Endothelial cell of umbilical vein (primary cell): ENCODE measurements at places on chromosomes 4 and X.

DNA sequence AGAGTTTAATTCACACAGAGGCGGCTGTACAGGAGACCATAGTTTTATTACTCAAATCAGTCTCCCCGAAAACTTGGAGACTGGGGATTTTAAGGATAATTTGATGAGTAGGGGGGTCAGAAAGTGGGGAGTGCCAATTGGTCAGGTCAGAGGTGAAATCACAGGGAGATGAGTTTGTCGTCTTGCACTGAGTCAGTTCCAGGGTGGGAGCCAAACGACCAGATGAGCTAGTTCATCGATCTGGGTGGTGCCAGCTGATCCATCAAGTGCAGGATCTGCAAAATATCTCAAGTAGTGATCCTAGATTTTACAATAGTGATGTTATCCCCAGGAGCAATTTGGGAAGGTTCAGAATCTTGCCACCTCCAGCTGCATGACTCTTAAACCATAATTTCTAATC is 4.0 kb downstream of the ETFDH start:
- DNase-seq: no peak

- DNase-seq: peak; percentile 42
Measured at GRCh38 chr4:119337010-119337409, 15.1 kb upstream of the FABP2 start.

DNA sequence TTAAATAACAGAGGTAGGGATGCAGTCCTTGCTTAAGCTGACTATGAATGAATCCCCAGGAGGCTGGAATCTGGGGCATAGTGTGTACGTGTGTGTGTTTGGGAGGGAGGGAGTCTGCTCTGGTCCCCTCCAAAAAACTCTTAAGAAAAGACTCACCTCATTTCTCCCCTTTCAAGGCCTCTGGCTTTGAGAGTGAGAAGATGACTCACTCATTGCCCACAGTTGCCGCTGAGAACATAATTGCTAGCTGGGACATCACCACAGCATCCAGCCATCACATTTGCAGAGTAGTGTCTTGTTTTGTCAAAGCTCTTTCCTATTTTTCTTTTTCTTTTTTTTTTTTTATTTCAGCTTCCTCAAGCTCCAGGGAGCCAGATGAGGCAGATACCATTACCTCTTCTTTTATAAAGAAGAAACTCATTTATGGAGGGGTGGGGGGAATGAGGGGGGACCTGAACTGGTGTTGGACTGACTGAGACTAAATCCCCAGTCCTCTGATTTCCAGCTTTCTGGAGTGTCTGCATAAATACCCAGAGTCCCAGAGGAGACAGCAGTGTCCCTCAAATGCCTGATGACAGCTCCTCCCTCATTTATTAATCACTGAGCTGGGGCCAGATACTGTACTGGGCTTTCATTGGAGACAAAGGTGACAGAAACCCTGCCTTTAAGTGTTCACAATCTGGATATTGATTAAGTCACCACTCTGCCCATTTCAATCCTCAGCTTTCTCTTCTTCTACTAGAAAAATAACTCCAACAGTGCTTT is 61.9 kb upstream of the LAS1L start:
- DNase-seq: peak; percentile 54

- DNase-seq: no peak
Measured at GRCh38 chrX:100411802-100412715, 2.0 kb upstream of the PCDH19 start.

- DNase-seq: peak; percentile 48
Measured at GRCh38 chr4:184514121-184514988, 40.0 kb upstream of the IRF2 start.

- peak; percentile 7 for DNase-seq
Measured at GRCh38 chrX:108415146-108415545, 23.1 kb downstream of the COL4A6 start.

DNA sequence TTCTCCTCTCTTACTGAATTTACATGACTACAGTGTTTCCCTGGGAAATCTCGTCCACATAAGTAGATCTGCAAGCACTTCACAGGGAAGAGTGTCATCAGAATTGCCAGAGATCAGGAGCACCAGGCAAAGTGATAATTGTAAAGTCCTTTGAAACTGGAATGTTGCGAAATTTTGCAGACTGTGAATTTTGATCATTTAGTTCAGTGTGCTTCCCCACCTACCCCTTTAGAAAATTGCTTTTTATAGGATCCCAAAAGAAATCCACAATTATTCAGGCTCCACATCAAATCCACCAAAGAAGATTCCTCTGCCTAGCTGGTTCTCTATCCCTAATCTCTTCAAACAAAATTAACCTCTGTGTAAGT is 10.2 kb downstream of the PTCHD1 start:
- DNase-seq: no peak

GRCh38 chr4:26183017-26183416 is 137.8 kb upstream of the RBPJ start:
- DNase-seq: no peak

DNA sequence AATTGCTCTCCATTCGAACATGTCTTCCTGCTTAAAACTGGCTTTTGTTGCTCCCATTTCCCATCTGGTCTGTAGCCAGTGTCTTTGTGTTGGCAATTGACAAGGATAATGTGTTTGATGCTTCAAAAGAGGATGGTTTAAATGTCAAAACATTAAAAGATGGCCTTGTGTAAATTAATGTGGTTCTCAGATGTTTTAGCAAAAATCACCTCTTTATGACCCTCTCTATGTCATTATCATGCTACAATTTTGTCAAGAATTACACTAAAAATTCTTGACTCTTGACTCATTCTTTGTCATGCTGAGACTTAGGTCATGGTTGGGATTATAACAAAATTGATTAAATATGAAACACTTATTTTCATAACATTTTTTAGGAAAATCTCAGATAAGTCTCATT is 47.4 kb downstream of the TMEM131L start:
- peak; percentile 58 for DNase-seq

DNA sequence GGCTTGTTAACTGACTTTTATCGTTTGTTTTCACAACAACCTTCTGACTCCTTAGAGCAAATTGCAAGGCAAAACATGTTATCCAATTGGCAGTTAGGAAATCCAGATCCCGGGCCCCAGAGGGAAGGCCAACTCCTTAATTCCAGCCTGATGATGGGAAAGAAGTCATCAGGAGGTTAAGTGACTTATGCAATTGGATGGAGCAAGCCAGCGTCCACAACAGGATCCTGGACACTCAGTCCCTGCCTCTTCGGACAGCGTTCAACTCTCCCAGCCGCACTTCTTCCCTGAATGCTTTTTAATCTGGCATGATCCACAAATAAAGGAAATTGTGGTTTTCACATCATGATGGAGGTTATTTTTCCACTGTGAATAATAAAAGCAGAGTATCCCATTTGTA is 310.1 kb downstream of the RAB28 start:
- DNase-seq: no peak

DNA sequence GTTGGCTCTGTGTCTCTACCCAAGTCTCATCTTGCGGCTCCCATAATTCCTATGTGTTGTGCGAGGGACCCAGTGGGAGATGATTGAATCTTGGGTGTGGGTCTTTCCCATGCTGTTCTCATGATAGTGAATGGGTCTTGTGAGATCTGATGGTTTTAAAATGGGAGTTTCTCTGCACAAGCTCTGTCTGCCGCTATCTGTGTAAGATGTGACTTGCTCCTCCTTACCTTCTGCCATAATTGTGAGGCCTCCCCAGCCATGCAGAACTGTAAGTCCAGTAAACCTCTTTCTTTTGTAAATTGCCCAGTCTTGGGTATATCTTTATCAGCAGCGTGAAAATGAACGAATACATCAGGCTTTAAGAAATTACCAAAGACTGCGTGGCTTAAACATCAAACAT is 31.2 kb downstream of the STIM2 start:
- no peak for DNase-seq

- no peak for DNase-seq
Measured at GRCh38 chrX:2892816-2893215, 36.3 kb downstream of the ARSD start.

GRCh38 chr4:187236209-187236890 is 512.7 kb upstream of the FAT1 start:
- no peak for DNase-seq

DNA sequence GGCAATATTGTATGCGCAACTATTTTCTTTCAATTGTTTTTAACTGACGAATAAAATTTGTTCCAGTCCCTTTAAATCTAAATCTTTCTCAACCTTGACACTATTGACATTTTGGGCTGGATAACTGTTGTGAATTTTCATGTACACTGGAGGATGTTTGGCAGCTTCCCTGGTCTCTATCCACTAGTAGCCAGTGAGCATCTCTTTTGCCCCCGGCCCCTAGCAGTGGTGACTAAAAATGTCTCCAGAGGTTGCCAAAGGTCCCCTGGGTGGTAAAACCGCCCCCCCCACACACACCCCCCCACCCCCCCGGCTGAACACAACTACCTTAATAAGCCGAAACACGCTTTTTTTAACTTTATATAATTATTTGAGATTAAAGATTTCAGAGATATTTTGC is 514 bp downstream of the FANCB start:
- DNase-seq: no peak

GRCh38 chr4:180947425-180947824 is 1295.8 kb upstream of the TENM3 start:
- DNase-seq: no peak

DNA sequence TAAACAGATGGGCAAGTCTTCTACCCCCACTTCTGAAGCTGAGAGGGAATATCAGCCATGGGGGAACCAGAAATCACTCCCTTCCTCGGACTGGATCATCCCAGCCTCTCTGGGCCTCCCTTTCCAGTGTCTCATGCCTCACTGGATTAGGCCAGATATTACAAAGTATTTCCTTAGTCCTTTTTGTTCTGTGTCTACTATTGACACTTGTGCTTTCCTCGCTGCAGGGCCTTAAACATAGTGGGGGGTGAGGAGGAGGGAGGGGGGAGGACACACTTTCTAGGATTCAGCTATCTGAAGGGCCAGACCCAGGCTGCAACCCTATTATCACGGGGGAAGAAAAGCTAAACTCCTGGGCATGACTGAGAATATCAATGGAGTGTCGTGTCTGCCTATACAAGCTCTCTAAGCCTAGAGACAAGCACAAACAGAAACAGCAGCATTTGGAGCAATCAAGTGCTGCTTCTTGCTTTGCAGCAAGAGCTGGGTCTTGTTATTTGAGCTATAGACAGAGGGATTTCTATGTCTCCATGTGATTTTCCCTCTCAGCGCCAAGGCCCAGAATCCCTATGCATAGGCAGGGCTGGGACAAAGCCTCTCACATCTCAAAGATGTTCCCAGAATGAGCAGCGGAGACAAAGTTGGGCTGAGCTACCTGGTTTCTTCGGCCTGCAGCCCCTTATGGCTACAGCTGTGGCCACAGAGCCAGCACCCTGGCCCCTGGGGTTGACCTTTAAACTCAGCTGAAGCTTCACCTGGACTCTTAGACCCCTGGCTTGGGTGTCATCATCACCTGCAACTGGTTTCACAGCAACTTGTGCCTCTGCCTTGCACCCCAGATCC is 20.2 kb downstream of the PJA1 start:
- DNase-seq: no peak

GRCh38 chrX:96453139-96453538 is 231.5 kb upstream of the DIAPH2 start:
- no peak for DNase-seq

DNA sequence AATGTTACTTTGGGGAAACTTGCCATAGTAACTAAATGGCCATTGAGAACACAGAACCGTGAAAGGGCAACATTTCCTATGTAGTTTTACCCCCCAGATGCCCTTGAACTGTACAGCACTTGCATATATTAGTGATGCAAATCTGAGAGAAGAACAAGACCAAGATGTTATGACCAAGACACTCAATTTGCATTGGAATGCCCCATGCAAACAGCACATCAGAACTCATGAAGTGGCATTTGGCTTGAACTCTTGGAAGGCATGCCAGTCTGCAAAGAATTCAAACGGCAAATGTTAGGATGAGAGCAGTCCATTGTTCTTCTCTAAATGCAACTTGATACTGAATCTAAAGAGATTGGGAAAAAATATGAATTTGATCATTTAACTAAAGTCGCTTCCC is 139.4 kb upstream of the CXorf66 start:
- DNase-seq: no peak

DNA sequence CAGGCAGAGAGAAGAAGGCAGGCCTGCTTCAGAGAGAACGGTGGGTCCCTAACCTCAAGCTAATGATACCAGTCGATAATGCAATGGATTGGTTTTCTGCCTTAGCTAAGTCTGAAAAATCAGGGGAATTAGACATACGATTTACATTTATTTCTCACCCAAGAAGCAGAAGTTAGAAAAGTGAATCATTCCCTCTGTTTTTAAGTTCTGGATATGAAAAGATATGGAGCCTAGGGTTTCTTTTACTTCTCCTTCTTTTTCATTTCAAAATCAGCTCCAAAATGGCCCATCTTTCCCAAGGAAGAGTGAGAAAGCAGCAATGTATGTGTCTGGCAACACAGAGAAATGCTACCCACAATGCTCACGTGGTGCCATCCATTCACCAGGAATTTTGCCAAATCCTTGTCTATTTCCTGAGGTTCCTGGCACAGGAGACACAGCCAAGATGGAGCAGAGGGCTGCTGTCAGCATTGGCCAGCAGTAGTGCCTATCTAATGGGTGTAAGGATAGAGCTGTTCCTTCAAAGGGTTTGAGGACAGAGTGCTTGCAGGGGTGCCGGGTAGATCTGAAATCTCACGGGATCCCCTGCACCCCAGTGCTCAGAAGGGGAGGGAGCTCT is 231.5 kb downstream of the MAML3 start:
- peak; percentile 67 for DNase-seq

GRCh38 chrX:153832728-153833127 is 2.4 kb upstream of the PDZD4 start:
- DNase-seq: no peak

- DNase-seq: no peak
Measured at GRCh38 chr4:98993419-98994071, 2.0 kb upstream of the METAP1 start.

- no peak for DNase-seq
Measured at GRCh38 chr4:169275180-169275579, 4.4 kb upstream of the SH3RF1 start.

GRCh38 chrX:133992882-133993281 is 7.5 kb upstream of the GPC3 start:
- no peak for DNase-seq

DNA sequence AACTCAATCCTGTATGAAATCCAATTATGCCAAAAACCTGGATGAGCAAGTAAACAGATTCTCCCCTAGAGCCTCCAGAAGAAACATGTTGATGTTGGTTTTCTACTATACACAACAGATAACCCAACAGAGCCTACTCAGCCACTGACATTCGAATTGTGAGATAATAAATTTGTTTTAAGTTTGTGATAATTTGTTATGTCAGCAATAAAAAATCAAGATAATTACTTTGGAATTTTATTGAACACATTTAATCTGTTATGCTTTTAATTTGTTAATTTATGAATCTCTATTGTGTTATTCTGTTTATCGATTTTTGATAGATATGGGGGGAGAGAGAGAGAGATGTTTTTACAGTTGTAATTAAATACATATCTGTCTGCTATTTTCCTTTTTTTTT is 1016.1 kb upstream of the PCDH7 start:
- DNase-seq: no peak

DNA sequence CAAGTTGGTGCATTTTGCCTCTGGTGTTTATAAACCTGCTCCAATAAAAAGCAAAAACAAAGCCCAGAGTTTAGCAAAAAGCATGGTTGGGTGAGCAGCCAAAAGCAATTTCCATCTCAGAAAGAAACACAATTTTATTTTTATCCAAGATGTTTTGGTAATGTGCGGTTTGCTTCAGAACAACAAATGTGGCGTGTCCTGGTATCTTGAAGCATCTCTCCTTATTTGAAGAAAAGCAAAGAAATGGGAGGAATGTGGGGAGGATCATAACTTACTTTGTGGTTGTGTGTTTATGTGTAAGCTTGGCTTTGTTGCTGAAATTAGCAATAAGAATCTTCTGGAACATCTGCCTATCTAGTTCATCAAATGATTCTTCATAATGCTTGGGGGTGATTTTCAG is 88.3 kb upstream of the DDX3X start:
- DNase-seq: no peak
